Effector memory CD4-positive, alpha-beta T cell (primary cell): ENCODE measurements at places on chromosomes 5 and 9.

GRCh38 chr5:112159435-112159834 is 259.6 kb downstream of the EPB41L4A start:
- DNase-seq, result no peak

DNA sequence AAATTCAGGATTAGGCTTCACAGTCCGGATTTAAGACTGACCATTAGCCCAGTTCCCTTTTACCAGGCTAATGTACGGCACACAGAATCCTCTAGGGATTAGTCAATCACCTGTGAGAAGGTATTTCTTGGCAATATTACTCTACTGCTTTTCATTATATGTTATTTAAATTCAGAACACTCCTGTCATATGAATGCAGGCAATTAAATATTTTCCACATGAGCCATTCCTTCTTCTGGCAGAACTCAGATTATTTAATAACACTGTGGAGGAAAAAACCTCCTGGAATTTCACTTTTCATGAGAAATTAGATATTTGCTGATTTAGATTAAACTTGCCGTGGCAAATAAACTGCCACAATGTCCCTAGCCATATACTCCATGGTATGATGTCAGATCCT is 1357.5 kb upstream of the C9orf72 start:
- no peak for DNase-seq

- no peak for DNase-seq
Observed at GRCh38 chr5:141430332-141431113, at the start of gene PCDHGA12. TSS of gene PCDHGA12 (plus strand) at chr5:141430507. CDS start at chr5:141430760, 253 bp downstream.

GRCh38 chr5:127839496-127840197 is 136.5 kb downstream of the CCDC192 start:
- no peak for DNase-seq

DNA sequence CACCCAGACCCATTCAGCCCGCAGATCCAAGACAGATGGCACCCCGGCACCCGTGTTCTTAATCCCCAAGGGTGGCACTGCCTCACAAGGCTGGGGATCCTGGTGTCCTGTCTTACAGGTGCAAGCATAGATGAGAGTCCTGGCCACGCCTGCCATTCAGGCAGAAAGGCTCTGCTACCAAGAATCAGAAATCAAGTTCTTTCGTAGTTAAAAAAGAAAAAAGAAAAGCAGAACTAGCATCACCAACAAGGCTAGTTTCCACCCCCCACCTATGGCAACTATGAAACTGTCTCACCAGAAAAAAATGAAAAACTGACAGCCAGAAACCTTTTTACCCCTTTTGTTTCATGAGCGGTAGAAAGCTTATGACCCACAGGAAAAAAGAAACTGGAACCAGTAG is 170.4 kb downstream of the SYK start:
- no peak for DNase-seq

DNA sequence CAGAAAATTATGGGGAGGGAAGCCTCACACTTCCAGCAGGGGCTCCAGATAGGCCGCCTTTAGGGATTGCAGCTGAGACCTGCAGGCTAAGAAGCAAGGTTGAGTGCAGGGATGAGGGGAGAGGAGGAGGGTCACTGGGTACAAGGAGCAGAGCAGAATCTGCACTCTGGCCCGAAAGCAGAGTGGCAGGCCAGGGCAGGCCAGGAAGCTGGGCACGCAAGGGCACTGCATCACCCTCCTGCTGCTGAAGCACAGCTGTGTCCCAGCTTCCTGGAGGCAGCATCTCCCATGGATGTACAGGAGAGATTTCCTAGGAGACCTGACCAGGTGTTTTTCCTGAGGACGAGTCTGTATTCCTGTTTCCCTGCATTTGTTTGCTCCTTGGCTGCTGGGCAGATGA is 92.1 kb downstream of the SYK start:
- no peak for DNase-seq

DNA sequence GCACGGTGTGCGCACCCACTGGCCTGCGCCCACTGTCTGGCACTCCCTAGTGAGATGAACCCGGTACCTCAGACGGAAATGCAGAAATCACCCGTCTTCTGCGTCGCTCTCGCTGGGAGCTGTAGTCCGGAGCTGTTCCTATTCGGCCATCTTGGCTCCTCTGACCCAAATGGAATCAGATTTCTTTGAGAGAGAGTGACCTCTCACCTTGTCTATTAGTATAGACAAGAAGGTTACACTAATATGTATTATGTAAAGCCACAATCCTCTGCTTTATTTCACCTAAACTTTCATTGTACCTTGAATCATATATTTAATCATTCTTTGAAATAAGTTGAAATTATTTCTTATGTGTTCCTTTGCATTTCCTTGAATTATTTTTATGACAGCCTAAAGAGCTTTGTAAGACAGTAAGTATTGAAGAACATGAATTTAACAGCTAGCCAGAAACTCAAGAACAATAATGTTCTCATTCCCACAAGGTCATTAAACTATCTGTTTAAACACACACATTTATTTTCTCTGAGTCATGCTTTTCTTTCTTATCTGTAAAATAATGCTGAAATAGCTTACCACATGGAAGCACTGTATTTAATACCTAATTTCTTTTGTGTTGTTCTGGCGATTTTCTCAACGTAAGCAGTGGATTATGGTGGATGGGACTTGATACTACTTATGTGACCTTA is 91.8 kb upstream of the DMRTA1 start:
- no peak for DNase-seq

DNA sequence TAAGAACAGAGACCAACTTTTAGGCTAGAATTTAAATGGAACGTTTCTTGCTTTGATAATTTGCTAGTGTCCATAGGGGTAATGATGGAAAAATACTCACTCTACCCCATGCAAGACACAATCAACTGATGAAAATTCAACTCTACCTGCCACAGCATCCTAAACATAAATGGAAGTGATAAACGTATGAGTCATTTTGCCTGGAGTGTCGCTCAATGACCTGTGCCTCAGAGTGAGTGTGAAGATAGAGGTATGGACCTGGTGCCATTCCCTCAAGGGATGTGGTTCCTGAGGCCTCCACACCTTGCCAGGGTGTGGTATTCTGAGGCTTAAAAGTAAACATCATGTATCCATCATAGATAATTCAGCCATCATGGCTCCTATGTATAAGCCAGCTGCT is 14.0 kb downstream of the ARL14EPL start:
- DNase-seq, result no peak
